Glomerular endothelial cell (primary cell): ENCODE measurements at places on chromosomes 4 and X. TPM values are rescaled to one million over a fixed set of nuclear protein-coding genes. Genes with fewer than 3 reads are reported as not detected.

The SLC38A5 gene
- 2.6 and 8.3 TPM in 2 replicates for total RNA-seq

The REELD1 gene
- not detected in 2 replicates for total RNA-seq

The ADH1B gene
- not detected in 2 replicates for total RNA-seq

The TBX22 gene
- not detected in 2 replicates for total RNA-seq

The TEX13D gene
- not detected in 2 replicates for total RNA-seq

The IQSEC2 gene
- total RNA-seq, result 10.8 and 16.6 TPM in 2 replicates

The CCDC120 gene
- 2.3 and 5.7 TPM in 2 replicates for total RNA-seq

The EVC2 gene
- 11.0 and 11.7 TPM in 2 replicates for total RNA-seq

The ZNF81 gene
- total RNA-seq, result 3.3 and 4.4 TPM in 2 replicates

The CD38 gene
- 1.6 and 3.2 TPM in 2 replicates for total RNA-seq

The EMCN gene
- total RNA-seq, result 43.6 and 58.8 TPM in 2 replicates

The SGMS2 gene
- 45.4 and 47.6 TPM in 2 replicates for total RNA-seq

The TNIP2 gene
- 101 and 105 TPM in 2 replicates for total RNA-seq

The NEIL3 gene
- 1.6 and 3.3 TPM in 2 replicates for total RNA-seq

The PALLD gene
- 18.3 and 38.6 TPM in 2 replicates for total RNA-seq

The FAM13A gene
- 4.0 and 7.5 TPM in 2 replicates for total RNA-seq

- no peak for DNase-seq
Observed at GRCh38 chr4:65658117-65658516, 12.2 kb downstream of the EPHA5 start.

- no peak for DNase-seq
Observed at GRCh38 chrX:32170481-32170880, 1040.9 kb downstream of the DMD start.

GRCh38 chr4:114636192-114636935 is 37.8 kb downstream of the UGT8 start:
- no peak for DNase-seq

- no peak for DNase-seq
Observed at GRCh38 chr4:41702770-41703169, 45.8 kb downstream of the PHOX2B start.

GRCh38 chrX:84737471-84737871 is 235.2 kb upstream of the HDX start:
- DNase-seq, result no peak

- no peak for DNase-seq
Observed at GRCh38 chr4:110195561-110196205, 2.7 kb downstream of the ELOVL6 start.

GRCh38 chrX:43595931-43596330 is 60.2 kb upstream of the MAOA start:
- no peak for DNase-seq

- DNase-seq, result peak; percentile 7
Observed at GRCh38 chr4:165079476-165079875, 25.8 kb downstream of the TRIM75 start.

- DNase-seq, result no peak
Observed at GRCh38 chr4:55673424-55673823, 37.3 kb upstream of the NMU start.

- no peak for DNase-seq
Observed at GRCh38 chrX:122504026-122504425, 680.1 kb upstream of the GRIA3 start.

- DNase-seq, result no peak
Observed at GRCh38 chr4:20652226-20652885, 47.9 kb upstream of the PACRGL start.

GRCh38 chrX:148784137-148784536 is 283.7 kb downstream of the AFF2 start:
- no peak for DNase-seq

DNA sequence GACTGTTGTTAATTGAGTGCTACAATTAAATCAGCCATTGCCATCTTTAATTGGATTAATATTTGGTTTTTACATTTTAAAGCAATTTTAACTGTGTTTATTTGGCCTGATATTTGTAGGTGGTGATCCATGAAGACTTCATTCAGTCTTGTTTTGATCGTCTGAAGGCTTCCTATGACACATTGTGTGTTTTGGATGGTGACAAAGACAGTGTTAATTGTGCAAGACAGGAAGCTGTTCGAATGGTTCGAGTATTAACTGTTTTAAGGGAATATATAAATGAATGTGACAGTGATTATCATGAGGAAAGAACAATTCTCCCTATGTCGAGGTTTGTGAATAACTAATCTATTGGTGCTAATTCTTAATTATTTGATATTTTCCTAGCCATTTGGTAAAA is 82.6 kb downstream of the USP9X start:
- no peak for DNase-seq

GRCh38 chrX:53481816-53482465 is 47.8 kb upstream of the HSD17B10 start:
- peak; percentile 18 for DNase-seq

DNA sequence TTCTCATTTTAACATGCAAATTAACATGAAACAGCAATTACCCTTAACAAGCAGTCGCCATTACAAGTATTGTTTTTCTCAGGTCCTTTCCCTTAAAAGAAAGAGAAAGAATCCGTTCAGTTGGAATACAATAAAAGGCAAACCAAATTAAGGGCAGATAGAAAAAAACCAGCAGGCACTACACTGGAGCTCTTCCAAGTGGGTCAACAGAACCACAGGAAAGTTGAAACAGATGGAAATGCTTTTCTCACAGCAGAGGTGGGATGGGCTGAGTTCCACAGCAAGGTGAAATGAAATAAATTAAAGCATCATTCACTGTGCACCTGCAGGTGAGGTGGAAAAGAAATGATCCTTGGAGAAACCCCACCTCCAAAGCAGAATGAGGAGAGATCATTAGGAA is 102.6 kb downstream of the APBB2 start:
- DNase-seq, result no peak

- no peak for DNase-seq
Observed at GRCh38 chr4:151462554-151462953, 53.6 kb downstream of the FHIP1A start.

GRCh38 chr4:79991601-79992000 is 81.4 kb downstream of the ANTXR2 start:
- no peak for DNase-seq

GRCh38 chrX:43676971-43677572 is 21.0 kb downstream of the MAOA start:
- DNase-seq, result no peak

DNA sequence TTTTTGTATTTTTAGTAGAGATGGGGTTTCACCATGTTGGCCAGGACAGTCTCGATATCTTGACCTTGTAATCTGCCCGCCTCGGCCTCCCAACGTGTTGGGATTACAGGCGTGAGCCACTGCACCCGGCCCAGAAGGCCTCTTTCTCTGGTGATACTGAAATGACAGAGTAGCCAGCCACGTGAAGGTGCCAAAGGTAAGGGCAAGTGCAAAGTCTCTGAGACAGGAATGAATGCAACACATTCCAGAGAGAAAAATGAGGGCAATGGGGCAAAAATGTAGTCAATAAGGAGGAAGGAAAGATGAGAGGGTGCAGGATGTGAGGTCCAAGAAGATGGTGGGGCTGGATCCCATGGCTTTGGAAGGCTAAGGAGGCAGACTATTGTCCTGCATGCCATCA is 176.0 kb downstream of the NR3C2 start:
- DNase-seq, result no peak

GRCh38 chr4:142345924-142346323 is 500.2 kb downstream of the INPP4B start:
- no peak for DNase-seq

- no peak for DNase-seq
Observed at GRCh38 chr4:123547216-123548165, 150.9 kb downstream of the SPRY1 start.

- no peak for DNase-seq
Observed at GRCh38 chr4:23266401-23266800, 573.7 kb downstream of the GBA3 start.

GRCh38 chr4:169626331-169627282 is 6.2 kb downstream of the CLCN3 start:
- no peak for DNase-seq

DNA sequence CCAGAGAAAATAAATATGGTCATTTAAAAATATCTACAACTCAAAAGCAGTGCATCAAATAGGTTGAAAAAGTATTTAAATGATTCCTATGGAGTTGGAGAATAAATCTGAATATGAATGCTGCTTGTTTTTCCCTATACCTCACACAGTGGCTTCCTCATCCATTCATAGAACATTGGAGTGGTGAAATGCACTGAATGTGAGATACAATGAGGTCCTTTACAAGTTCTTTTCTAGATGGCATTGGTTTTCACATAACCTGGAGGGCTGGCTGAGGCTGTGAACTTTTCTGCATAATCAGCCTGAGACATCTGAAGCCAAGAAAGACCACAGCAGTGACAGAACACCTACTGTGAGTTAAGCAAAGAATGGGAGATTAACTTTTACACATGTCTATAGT is 279.1 kb upstream of the NRK start:
- no peak for DNase-seq

- no peak for DNase-seq
Observed at GRCh38 chrX:70481471-70482270, 37.0 kb downstream of the DLG3 start.

GRCh38 chr4:122671919-122672490 is 51.1 kb upstream of the IL21 start:
- no peak for DNase-seq

DNA sequence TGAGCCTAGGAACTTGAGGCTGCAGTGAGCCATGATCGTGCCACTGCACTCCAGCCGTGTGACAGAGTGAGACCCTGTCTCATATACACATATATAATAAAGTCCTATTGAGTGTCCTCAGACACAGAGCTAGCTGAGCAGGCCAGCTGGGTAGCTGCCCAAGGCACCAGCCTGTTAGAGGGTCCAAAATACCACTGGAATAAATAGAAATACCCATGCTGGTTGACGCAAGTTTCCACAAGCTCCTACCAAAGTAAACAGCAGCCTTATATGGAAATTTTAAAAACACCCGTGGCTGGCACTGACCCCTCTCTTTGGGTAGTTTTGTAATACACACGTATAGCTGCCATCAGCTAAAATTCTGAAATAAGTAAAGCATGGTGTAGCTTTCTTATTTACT is 348.6 kb downstream of the BCOR start:
- no peak for DNase-seq

DNA sequence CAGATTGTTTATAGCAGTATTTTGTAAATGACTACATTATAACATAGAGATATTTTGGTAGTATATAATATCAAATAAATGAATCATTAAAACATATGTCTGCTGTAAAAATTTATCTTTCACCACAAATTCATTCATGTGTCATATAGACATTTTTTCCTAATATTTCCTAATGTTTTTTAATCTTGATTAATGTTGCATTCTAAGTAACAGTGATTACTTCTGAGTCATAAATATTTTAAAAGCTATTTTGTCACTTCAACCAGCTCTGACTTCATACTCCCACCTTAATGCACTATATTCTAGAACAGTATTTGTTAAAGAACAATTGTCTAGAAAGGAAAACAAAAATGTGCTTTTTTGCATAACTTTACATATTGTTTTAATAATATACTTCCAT is 904.6 kb downstream of the CCSER1 start:
- no peak for DNase-seq

- DNase-seq, result no peak
Observed at GRCh38 chrX:109934935-109935334, 68.0 kb upstream of the TMEM164 start.

DNA sequence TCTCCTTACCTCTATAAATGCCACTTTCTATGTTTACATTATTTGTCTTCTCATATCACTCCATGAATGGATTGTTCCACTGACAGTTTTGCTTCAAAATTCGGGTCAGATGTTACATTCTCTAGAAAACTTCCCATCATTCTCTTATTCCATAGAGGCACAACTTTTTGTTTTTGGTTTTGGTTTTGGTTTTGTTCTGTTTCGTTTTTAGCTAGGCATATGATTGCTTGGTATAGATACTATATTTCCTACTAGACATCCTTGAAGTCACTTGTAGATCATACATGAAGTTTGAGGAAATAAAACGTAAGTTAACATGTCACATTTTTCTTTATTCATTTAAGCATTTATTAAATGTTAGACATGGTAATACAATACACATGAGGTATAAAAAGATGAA is 961.0 kb downstream of the PCDH18 start:
- no peak for DNase-seq

GRCh38 chr4:150578745-150579501 is 3.0 kb upstream of the MAB21L2 start:
- no peak for DNase-seq

DNA sequence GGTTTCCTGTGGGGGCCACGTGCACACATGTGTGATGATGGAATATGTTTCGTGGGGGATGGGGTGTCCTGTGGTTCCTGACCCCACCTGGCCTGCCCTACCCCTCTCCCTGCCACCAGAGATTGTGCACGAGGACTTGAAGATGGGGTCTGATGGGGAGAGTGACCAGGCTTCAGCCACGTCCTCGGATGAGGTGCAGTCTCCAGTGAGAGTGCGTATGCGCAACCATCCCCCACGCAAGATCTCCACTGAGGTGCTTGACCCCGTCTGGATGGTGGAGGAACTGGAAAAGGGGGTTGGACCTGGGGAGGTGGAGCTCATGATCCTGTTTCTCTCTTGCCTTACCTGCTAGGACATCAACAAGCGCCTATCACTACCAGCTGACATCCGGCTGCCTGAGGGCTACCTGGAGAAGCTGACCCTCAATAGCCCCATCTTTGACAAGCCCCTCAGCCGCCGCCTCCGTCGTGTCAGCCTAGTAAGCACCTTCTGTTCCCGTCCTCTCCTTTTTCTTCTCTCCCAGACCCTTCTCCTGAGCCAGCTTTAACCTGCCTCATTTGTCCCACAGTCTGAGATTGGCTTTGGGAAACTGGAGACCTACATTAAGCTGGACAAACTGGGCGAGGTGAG is 5.9 kb downstream of the CDK16 start:
- DNase-seq, result no peak

GRCh38 chr4:172253409-172253808 is 440.2 kb downstream of the GALNTL6 start:
- DNase-seq, result no peak

GRCh38 chrX:131894995-131895394 is 128.1 kb upstream of the STK26 start:
- DNase-seq, result no peak

DNA sequence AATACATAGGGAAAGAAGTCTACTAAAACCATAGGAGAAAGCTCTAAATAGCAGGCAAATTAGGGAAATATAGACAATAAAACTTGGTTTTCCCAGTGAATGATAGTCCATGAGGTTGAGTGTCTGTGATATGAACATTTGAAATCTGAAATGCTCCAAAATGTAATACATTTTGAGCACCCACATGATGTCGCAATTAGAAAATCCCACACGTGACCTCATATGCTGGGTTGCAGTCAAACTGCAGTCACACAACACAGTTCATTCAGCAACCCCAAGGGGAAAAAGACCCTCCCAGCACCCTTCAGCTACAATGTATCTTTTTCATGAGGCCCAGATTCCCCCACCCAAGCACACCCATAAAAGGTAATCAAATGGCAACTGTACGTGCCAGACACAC is 155.6 kb downstream of the BTC start:
- no peak for DNase-seq

- DNase-seq, result no peak
Observed at GRCh38 chr4:54728368-54728767, 70.6 kb downstream of the KIT start.

GRCh38 chrX:40104985-40105834 is 7.5 kb upstream of the BCOR start:
- DNase-seq, result no peak
